ENCODE measurements at places on chromosomes 11 and 22.
A peak's percentile ranks its signal among the peaks of the same experiment; 100 is the strongest.

- DNase-seq, result no peak
These were observed 47.9 kb upstream of the ADORA2A start for GRCh38 chr22:24379536-24379935.

GRCh38 chr11:79101656-79102055 is 339.2 kb downstream of the TENM4 start:
- DNase-seq, result no peak

GRCh38 chr11:114187173-114187572 is 109.0 kb upstream of the NNMT start:
- no peak for DNase-seq

DNA sequence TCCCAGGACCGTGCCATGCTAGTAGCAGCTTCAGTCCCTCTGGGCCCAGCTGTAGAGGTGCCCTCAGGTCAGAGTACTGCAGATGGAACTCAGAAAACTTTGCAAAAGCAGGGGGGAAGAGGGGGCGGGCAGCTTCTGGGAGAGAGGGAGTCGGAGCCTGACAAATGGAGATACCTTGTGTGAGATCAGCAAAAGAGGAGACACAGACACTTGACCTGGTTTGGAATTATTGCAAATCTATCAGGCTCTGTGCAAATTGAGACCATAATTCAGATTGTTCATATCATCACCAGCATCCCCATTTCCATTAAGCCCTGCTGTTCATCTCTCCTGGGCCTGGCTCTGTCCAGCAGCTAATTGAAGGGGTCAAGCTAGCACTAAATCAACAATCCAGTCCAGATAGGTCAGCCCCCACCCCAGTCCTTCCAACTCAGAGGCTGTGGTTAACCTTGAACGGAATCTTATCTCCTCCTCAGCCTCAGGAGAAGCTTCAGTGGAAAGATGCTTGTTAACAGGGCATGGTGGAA is 292.6 kb upstream of the PLET1 start:
- DNase-seq, result no peak

GRCh38 chr11:127993788-127994187 is 593.6 kb downstream of the ETS1 start:
- DNase-seq, result no peak

GRCh38 chr11:66017321-66017720 is 5.5 kb downstream of the CST6 start:
- DNase-seq, result no peak

DNA sequence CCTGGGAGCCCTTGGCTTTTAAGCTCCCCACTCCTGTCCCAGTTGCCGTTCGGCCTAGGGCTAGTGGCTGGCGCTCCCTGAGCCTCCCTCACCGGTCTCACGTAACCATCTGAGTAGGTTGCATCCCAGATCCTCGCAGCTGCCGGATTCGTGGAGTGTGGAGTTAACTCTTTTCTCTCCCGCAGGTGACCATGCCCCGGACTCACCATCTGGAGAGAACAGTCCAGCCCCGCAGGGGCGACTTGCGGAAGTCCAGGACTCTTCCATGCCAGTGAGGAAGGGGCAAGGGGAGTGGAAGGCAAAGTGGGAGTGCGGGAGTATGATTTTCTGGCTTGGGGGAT is 902 bp downstream of the MUS81 start:
- no peak for DNase-seq

DNA sequence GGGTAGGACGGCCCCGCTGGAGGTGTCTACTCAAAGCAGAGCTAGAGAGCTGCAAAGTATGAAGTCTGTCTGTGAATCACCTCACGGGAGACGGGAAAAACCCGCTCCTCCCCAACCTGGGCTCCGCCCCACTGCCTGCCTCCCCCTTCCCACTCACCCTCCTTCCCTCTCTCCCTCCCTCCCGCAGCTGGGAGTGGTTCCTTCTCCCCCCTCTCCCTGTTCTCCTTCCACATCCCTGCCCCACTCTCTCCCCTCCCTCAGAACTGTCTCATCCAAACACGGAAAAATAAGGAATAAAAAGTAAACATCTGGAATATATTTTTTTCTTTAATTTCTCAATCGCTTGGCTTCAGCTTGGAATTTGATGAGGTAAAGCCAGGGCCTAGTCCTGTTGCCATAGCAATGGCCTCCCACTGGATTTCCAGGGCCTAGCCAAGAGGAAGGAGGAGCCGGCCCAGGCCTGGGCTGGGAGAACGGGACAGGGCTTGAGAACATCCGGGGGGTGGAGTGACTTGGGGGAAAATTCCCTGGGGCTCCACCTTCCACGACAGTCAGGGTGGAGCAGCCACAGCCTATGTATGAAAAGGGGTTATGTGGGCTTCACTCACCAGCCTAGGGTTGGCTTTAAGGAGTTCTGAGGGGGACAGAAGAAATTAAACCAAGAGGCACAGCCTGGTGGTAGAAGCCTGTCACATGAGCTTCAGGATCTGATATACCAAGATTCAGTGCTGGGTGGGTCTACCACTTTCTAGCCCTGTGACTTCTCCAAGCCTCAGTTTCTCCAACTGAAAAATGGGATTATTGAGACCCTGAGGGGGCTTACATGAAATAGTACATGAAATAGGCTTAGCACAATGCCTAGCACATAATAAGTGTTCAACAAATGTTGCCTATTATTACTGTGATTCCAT is 2.2 kb downstream of the TNKS1BP1 start:
- DNase-seq, result peak; percentile 75

DNA sequence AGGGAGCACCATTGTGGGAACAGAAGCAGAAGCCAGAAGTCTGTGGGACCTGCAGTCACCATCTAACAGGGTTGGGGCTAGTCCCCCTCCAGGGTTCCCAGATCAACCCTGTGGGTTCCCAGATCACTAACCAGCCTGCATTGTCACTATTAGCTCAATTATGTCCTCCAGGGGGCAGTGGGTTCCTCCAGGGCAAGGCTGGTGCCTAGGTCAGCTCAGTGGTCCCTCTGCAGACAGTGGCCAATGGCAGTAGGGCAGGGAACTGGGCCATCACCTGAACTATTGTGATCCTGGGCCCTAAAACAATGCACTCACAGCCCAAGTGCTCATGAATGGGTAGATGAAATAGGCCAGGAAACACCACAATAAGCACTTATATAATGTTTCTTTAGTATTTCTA is 18.8 kb upstream of the PRSS23 start:
- DNase-seq, result no peak

- no peak for DNase-seq
These were observed 658 bp downstream of the STIP1 start for GRCh38 chr11:64186492-64187165.

DNA sequence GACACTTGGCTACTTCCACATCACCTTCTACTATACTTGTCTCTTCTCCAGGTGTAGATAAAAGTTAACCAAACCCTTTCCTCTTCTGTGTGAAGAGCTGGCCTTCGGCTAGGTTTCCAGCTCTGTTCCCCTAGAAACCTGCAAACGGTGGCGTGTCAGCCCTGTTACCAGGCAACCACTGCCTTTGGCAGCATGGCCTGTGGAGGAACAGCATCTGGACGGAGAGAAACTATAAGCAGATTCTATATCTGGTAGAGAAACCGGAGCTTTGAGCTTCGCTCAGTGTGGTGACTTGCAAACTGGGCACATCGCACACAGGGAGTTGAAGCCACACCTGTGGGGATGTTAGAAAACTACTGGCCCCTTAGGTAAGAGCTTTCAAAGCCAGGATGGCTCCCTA is 35.9 kb downstream of the ARAP1 start:
- no peak for DNase-seq

- peak; percentile 64 for DNase-seq
These were observed 37.8 kb downstream of the ARRB1 start for GRCh38 chr11:75313513-75314272.

DNA sequence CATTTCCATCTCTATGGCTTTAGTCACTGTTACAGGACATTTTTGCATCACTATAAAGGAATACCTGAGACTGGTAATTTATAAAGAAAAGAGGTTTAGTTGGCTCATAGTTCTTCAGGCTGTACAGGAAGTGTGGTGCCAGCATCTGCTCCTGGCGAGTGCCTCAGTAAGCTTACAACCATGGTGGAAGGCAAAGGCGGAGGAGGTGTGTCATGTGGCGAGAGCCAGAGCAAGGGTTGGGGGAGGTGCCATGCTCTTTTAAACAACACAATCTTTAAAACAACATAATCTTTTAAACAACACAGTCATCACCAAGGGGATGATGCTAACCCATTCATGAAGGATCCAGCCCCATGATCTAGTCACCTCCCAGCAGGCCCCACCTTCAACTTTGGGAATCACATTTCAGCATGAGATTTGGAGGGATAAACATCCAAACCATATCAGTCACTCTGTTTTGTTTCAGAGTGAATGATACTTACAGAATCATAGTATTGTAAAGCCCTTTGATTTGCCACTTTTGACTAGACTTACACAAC is 103.3 kb downstream of the PDE3B start:
- no peak for DNase-seq

DNA sequence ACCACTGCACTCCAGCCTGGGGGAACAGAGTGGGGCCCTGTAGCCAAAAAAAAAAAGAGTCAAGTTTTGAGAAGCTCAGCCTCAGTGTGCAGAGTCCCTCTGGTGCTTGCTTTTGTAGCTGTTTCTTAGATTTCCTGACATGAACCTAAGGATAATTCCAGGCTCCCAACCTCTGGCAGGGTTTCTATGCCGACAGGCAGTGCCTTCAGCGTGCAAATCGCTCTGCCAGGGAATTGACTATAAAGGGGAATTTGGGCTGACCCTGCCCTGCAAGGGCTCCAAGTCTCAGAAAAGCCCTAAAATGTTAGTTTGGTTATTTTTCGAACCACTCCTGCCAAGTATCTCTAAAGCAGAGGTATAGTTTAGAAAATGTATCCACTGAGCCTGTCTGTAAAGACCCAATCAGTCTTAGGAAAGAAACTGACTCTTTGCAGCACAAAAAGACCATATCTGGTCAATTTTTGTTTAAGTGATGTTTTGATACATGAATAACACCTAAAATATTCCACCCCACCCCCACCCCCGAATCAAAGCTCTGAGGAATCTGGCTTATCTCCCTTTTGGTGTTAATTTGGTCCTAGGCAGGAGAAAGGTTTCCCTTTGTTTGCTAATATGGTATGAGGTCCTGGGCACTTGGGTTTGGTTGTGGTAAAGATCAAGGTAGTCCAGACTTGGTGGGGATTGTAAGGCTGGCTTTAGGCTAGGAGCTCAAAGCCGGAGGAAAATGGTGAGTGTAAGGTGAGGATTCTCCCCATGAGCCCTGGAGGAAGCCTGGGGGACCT is 49.7 kb downstream of the ANO1 start:
- DNase-seq, result no peak

- no peak for DNase-seq
These were observed 1363.4 kb downstream of the BRD1 start for GRCh38 chr22:48464246-48464645.

DNA sequence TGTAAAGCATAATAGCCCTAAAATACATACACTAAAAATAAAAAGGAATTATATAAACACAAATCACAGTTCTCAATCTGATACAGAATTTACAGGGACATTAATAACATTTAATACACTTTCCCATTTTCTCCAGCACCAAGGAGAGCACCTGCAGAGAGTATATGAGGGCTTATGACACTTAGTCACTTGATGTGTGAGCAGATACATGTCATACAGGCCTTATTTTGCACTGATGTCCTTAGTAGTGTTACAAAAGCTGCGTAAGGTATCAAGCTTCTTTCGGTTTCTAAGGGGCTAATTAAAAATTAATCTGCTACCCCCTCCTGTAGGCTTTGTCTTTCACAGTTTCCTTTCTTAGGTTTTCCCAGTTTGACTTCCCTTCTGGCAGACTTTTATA is 61.3 kb downstream of the TRIM44 start:
- DNase-seq, result no peak

- DNase-seq, result no peak
These were observed 20.4 kb upstream of the UPB1 start for GRCh38 chr22:24474649-24475255.

DNA sequence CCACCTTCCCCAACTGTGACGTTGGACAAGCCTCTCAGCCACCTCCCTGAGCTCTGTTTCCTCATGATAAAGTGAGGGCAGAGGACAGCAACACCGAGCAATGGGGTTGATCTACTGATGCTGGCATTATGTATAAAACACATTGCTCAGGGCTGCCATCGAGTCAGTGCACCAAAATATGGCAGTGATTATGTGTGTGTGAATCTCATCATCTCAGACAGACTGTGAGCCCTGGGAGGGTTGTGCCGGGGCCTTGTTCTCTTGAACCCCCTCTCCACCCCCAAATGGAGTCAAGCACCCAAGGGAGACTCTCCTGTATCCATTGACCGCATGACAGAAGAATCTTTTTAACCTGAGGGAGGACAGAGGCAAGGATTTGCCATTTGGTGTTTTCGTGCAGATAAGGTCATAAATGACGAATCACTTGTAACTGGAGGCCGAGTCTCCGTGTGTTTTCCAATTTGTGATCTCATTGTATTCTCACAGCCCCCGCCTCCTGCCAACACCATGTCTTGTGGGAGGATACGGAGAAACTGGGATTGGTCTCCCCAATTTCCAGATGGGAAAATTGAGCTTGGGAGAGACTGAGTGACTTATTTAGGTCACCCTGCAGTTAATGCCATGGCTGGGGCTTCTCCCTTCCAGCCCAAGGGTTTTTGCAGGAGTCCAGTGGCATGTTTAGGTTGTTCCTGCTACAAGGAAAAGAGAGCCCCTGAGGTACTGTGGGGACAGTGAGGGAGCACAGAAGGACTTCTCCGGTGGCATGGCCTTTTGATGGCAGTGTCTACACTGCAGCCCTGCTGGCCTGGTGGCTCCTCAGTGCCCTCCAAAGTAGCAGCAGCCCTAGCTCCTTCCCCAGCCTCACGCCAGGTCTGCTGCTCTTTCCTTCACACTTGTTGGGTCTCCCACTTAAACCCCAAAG is 52.4 kb downstream of the CHRDL2 start:
- no peak for DNase-seq

GRCh38 chr11:76810151-76810853 is 27.1 kb downstream of the TSKU start:
- DNase-seq, result no peak

DNA sequence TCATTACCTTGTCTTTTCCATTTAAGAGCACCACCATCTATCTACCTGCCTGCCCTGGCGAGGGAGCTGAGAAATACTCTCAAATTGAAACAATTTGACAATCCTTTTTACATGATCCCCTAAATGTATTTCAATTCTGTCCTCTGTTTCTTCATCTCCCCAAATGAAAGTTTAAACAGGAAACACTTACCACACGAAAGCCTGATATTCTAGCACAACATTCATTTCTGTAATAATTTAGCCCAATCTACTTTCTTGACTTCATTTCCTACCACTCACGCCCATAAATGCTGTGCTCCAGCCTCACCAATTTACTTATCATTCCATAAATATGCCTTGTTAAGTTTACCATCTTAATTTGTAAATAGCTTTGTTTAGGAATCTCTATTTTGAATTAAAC is 89.8 kb upstream of the MS4A8 start:
- no peak for DNase-seq

DNA sequence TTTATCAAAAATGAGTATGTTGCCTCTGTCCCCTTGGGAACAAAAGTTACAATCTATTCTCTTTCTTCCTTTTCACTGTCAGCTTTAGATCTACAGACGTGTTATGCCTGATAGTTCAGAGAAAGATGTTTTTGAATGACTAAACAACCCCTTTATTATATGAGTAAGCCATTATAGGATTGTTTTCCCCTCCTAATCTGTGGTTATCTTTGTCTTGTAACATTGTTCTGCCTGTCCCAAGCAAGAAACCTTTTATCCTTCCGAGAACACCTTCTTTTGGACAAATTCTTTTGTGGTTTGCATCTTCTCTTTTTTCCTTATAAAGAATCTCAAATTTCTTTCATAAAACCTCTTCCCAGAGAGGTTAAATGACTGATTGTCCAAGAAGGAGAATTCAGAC is 208.4 kb downstream of the DDX10 start:
- DNase-seq, result no peak
